ENCODE measurements at places on chromosomes 13 and 19.
A peak's percentile ranks its signal among the peaks of the same experiment; 100 is the strongest.

GRCh38 chr13:99909836-99910619, 61.5 kb downstream of the ZIC5 start:
- DNase-seq: no peak

DNA sequence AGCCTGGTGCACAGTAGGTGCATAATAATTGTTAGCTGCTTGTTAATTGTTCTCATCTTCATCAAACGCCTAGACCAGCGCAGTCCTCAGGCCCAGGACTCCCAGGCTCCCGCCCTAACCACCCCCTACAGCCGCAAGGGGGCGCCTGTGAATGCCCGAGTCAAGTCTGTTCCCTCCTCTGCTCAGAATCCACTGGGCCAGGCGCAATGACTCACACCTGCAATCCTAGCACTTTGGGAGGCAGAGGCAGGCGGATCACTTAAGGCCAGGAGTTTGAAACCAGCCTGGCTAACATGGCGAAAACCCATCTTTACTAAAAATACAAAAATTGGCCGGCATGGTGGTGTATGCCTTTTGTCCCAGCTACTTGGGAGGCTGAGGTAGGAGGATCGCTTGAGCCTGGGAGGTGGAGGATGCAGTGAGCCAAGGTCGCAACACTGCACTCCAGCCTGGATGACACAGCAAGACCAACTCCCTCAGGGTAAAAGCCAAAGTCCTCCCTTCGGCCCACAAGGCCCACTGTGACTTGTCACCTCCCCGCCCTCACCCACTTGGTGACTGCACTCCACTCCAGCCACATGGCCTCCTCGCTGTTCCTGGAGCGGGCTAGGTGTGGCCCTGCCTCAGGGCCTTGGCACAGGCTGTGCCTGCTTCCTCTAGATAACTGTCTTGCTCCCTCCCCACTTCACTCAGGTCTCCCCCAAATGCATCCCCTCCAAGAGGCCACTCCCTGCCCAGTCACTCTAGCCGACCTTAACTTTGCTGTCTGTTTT, 9.1 kb downstream of the ZNF653 start:
- peak; percentile 37 for DNase-seq

DNA sequence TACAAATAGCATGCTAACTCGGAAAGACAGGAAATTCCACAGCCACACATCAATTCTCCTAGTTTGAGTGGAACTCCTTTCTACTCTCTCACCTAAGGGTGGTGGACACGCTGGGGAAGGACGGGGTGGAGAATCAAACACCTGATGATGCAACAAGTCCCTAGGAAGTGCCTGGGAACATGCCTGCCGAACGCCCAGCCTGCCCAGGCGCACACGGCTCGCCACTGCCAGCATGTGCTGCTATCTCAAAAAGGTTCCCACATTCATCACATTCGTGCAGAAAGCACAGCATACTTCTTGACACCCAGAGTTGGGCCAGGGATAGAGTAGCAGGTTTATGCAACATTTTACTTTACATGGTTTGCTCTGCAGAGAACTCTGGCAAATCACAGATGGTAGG, 164.6 kb downstream of the ABCC4 start:
- no peak for DNase-seq

- no peak for DNase-seq
Measured at GRCh38 chr13:74562381-74562780, 428.2 kb upstream of the KLF12 start.

DNA sequence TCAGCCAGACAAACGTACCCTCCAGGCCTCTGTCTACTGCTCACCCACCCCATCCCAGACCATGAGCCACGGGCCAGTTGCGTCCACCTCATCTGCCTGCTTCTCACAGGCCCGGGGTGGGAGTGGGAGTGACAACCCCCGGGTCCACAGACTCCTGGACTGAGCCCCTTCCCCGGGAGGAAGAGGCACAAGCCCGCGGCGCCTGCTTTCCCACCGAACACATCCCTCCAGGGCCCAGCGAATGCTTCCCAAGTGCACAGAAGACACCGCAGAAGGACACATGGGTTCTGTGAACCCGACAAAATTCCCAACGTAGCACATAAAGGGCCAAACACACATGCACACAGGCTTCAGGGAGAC, 18.0 kb upstream of the PLPP2 start:
- no peak for DNase-seq

DNA sequence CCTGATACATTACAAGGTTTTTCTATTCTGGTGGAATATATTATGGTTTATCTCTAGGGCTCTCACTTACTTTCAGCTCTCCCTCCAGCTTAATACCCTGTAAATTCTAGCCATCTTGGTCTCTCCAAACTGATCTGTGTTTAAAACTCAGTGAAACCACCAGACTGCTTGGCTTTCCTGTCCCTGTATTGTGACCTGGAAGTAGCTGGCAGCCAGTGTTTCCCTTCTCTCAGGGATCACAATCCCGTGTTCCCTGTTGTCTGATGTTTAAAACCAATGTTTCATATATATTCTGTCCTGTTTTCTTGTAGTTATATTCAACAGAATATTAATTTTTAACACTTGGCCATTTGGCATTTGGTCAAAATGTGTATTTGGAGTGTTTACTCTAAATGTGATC, 8.0 kb downstream of the AKAP11 start:
- no peak for DNase-seq

DNA sequence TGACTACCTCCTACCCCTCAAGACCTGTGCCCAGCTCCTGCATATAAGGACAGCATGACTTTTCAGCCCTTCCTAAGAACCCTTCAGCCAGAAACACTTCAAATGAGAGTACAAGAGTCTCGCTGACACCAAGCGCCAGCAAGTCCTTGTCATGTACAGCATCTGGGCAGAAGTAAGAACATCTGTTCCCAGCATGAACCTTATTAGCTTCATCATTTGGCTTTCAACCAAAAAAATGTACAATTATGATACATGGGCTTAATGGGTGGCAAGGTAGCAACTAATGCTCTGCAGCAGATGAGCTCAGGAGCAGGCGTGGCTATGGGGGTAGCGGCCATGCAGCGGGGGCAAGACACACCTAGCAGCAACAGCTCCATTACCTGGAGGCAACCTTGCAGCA, 487.6 kb downstream of the COG6 start:
- no peak for DNase-seq

DNA sequence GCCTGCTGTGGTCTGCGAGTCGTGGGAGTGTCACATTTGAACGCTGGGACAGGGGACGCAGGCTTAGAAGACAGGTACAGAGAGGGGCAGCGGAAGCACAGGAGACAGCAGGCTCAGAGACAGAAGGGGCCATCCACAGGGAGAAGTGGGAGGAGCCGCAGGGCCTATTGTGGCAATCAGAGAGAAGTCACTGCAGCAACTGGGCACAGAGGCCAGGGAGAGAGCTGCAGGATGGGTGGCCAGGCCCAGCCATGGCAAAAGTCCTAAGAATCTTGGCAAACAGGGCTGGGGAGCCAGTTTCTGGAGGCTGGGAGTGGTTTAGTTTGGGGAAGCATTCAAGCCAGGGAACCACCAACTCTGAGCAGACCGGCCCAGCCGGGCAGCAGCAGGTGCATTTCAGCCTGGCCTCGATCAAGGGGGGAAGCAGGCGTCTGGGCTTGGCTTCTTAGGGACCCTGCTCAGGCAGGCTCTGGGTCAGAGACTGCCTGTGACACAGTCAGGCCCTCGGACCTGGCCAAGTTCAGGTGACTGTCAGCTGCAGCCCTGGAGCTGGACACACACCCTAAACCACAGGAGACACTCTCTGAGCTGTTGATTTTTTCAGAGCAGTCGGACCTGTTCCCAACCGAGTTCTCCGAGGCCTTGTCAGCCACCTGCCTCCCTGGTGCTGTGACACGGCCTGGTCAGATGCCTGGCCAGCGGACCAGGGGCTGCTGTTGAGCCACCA, 11.8 kb downstream of the SH3GL1 start:
- DNase-seq: no peak

GRCh38 chr19:3298853-3299449, 67.4 kb upstream of the NFIC start:
- DNase-seq: no peak

- DNase-seq: no peak
Measured at GRCh38 chr13:32940601-32941000, 75.6 kb upstream of the KL start.

- no peak for DNase-seq
Measured at GRCh38 chr13:36837354-36838092, 18.5 kb downstream of the RFXAP start.

DNA sequence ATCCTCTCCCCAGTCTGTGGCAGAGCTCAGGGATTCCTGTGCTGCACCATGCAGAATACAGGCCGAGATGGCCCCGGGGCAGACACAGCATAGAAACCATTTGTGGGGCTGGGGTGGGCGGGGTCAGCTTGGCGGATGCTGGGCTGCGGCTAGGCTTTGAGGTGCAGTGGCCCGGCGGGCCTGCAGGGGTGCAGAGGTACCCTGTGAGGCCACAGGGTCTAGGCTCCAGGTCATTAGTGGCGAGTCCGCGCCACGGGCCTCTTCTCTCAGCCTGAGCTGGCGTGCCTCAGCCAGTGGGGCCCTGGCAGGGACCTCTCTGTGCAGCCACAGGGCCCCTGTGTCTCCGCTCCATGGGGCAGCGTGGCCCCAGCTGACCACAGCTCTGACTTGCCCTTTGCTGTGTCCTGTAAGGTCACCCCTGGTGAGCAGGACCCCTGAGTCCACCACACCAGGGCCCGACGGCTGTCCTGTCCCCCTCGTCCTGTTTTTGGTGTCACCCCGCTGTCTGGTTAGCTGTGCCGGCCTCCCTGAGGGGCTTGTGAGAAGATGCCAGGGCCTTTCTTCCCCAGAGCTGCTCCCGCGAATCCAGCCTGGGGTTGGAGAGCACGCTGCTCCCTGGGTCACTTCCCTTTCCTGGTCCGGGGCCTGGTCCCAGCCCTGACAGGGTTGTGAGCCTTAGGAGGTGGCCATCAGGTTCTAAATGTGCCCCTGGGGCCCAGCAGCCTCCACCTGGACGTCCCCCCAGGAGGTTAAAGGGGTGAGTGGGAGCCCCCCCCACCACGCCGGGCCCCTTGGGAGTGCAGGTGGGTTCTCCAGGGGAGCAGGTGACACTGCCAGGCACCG, 12.1 kb downstream of the KDM4B start:
- DNase-seq: no peak

- DNase-seq: no peak
Measured at GRCh38 chr19:16116067-16116466, 4.4 kb downstream of the RAB8A start.

DNA sequence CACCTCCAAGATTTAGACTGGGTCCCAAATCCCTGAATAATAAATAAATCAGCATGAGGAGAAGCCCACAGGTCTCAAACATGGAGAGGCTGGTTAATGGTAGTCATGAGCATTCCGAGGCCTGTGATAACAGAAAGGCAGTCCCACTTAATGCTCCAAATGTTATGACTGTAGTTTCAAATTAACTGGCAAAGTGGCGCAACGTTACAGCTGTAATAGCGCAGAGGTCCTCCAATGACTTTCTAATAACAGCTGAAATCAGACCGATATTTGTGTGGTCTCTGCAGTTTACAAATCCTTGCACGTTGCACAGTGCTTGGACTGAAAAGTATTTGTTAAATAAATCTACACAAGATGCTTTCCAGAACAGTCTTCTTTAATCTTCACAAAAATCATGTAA, 141.8 kb downstream of the ABCC4 start:
- DNase-seq: no peak

DNA sequence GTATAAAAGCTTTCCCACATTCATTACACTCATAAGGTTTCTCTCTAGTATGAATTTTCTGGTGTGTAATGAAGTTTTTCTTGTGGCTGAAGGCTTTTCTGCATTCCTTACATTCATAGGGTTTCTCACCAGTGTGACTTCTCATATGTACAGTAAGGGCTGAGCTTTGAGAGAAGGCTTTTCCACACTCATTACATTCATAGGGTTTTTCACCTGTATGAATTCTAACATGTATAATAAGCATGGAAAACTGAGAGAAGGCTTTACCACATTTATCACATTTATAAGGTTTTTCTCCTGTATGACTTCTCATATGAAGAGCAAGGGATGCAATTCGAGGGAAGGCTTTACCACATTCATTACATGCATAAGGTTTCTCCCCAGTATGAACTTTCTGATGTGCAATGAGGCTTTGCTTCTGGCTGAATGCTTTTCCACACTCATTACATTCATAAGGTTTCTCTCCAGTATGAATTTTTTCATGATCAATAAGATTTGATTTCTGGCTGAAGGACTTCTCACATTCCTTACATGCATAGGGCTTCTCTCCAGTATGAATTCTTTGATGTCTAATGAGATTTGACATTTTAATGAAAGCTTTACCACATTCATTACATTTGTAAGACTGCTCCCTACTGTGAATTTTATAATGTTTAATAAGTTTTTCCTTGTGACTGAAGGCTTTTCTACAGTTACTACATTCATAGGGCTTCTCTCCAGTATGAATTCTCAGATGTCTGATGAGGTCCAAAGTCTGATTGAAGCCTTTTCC, 42.6 kb downstream of the ZNF527 start:
- no peak for DNase-seq

DNA sequence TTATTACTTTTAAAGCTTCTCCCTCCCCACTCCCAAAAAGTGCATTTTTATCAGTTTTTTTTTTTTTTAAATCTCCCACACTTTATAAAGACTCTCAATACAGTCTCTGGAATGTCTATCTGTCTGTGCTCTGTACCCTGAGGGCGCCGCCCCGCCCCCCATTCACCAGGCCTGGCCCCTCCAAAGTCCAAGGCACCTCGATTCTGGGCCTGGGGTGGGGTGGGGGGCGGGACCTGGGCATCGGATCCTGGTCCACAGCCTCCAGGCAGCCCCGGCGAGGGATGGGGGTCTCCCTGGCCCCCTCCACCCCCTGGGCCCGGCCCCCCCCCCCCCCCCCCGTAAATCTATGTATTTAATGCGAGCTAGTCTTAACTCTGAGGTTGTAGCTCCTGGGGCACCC, 23.3 kb downstream of the ZBTB7A start:
- no peak for DNase-seq

GRCh38 chr19:3721131-3721886, 13.1 kb downstream of the TJP3 start:
- DNase-seq: peak; percentile 66

GRCh38 chr13:75675421-75675820, 39.3 kb downstream of the LMO7 start:
- no peak for DNase-seq

- no peak for DNase-seq
Measured at GRCh38 chr19:51651216-51651846, 4.7 kb upstream of the SIGLEC14 start.

DNA sequence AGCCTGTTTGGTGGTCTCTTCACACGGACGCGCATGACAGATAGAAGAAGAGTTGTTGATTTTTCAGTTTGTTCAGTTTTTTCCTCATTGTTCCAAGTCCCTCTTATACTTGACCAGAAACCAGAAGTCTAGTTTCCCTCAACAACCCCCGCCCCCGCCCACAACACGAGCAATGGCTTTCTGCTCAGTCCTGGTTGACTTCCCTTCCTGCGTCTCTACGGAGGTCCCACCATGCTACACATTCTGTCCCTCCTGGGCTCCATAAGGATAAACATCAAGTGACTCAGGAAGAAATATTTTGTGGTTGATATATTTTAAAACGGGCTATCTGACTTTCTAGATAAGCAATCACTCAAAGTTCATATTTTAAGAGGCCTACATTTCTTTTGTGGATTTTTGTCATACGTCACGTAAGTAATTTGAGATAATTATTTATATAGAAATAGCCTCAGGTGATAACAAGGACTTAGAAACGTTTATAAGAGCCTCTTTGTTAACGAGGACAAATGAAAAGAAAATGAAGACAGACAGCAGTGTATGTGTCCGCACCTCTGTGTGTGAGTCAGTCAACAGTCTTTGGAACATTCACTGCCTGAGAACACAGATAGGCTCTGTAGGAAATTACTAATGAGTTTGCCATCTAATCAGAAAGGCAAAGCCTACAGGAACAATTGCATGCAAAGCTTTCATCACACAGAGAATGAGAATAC, 214.4 kb downstream of the RAP2A start:
- DNase-seq: no peak

GRCh38 chr13:99663908-99664307, 162.6 kb downstream of the TM9SF2 start:
- no peak for DNase-seq

GRCh38 chr13:22690756-22691155, 490.0 kb upstream of the SGCG start:
- no peak for DNase-seq

Data from stimulated activated CD8-positive, alpha-beta memory T cell treated with anti-CD3 and anti-CD28 coated beads, Interleukin-7, amount 100 ng/mL, for 48 hours (primary cell).